ENCODE measurements at places on chromosomes 7 and 10.
A peak's percentile ranks its signal among the peaks of the same experiment; 100 is the strongest.

DNA sequence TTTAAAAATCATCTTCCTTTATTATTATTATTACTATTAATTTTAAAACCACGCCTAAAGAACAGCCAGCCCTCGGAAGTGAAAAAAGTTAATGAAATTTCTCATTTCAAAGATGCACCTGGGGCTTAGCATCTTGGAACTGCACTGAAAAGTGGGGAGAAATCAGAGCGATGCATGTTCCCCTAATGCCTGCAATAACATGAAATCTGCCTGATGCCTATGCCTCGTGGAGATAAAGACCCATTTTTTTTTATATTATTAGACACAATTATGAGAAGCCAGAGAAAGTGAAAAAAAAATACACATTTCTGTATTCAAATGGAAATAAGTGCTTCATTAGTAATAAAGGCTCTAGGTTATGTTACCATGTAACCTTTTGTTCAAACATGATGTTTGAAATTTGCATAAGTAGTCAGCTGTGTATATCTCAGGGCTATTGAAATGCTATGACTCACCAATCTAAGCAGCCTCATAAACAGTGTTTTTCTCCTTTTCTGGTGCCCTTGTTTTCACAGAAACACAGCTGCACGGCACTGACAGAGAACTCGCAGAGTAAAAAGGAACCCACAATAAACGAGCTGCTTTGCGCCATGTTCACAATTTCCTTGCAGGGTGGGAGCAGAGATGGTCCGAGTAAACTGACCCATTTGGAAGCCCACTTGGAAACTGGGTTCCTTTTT lies 175.8 kb upstream of the PRKCQ start:
- no peak for DNase-seq

DNA sequence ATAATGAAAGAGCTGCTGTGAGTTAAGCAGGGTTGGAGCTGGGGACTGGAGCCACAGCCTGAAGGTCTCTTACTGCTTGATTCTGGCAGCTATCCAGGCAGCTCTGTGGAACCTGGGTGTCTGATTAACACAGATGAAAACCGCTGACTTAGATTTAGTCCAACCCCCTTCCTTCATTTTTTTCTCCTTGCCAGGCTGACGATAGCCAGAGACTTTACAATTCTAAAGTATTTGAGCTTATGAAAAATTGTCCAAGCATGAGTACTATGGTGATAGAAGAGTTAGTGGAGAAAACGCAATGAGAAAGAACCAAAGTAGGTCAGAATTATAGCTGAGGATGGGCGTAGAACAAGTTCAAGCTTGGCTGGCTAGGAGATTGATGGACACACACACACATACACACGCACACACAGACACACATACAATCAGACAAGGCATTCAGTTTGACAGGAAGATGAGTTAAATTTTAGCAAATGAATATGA lies 13.5 kb upstream of the GPR85 start:
- DNase-seq: no peak

GRCh38 chr10:35416619-35417312 lies 80.5 kb downstream of the CCNY start:
- DNase-seq: no peak

- DNase-seq: no peak
Measured at GRCh38 chr10:125781374-125781773, 5.8 kb upstream of the MMP21 start.

- no peak for DNase-seq
Measured at GRCh38 chr7:4856336-4857057, 5.3 kb downstream of the PAPOLB start.

GRCh38 chr10:131896403-131896802 lies 4.4 kb upstream of the PPP2R2D start:
- no peak for DNase-seq

DNA sequence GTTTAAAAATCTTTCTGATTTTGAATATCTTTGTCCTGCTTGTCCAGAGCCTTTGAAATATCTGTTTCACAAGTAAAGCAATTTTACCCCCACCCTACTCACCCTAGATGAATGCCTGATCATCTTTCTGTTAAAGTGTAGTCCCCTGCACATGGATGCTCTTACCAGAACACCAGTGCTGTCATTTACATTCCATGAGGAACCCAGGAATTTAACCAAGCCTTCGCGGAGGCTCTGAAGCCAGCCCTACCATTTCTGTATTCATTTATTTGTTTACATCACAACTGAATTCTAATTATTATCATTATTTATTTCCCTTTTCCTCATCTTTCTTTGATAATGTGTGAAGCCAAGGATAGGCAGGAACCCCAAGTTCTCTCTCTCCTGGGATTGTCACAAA lies 167.8 kb upstream of the MYO3A start:
- DNase-seq: no peak

DNA sequence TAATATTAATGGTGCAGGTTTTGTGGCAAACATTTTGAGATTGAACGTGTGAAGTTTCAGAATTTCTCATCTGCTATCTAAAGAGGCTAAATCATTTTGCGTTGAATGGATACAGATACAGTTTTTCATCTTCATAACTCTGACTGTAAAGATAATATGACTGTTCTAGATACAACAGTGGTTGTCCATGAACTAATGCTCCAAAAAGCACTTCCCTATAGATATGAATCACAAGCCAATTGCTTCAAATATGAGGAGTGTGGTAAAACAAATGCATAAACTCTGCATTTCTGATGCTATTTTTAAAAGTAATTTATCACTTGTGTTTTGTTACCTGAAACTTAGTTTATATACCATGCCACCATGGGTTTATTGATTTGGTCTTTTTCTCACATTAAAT lies 750.1 kb downstream of the MAGI2 start:
- DNase-seq: no peak

GRCh38 chr10:82278401-82279182 lies 403.6 kb downstream of the NRG3 start:
- DNase-seq: no peak

DNA sequence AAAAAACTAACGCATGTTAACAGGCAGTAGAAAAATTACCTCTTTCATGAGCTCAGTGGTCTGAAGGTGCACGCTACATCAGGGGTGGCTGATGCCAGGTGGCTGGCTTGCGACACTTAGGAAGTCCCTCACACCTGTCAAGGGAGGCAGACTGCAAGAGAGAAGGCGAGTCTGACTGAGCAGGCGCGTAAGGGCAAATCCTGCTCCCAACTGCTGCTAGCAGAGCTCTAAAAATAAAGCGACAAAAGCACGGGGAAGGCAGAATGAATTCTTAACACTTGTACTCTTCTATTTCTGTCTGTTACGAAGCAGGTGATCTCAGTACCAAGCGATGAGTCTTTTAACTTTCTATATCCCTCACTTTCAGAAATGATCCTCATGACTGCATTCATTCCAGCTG lies 33.1 kb downstream of the CACNA2D1 start:
- no peak for DNase-seq

DNA sequence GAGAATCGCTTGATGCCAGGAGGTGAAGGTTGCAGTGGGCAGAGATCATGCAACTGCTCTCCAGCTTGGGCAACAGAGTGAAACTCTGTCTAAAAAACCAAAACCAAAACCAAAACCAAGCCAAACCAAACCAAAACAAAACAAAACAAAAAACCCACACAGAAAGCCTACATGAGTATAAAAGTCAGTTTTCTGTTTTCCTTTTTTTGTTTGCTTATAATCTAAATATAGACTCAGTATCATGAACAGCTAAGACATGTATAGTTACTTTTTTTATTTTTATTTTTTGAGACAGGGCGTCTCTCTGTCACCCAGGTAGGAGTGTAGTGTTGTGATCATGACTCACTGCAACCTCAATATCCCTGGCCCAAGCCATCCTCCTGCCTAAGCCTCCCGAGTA lies 16.8 kb upstream of the MTPN start:
- no peak for DNase-seq

GRCh38 chr10:112904000-112904399 lies 46.0 kb upstream of the TCF7L2 start:
- DNase-seq: no peak

DNA sequence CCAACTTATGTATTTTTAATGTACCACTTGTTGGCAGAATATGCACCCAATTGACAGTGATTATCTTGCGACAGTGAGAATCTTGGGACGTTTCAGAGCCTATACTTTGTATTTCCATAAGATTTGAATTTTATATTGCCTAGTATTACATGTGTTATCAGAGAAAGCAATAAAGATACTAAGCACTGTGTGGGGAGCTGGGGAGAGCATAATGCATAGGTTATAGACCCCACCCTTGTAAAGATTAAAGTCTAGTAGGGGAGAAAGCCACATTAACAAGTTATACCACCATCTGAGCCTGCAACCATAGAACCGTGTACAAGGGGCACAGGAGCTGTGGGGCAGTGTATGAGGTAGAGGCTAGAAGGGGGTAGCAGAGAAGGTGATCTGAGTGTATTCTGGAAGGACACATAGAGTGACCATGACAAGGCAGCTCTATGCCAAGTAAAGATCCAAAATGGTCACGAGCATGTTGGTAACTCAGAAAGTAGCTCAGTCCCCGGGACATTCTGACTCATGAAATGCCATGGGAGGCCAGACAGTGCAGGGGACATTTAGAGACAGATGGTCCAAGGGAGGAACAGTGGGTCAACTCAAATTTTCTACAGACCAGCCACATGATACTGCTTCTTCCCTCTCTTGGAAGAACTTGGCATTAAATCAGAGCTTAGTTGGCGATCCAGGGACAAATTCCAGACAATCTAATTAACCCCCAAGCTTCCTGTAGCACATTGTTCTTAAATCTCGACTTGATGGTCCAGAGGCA lies 84.5 kb downstream of the ADRA2A start:
- DNase-seq: no peak

- no peak for DNase-seq
Measured at GRCh38 chr10:26310361-26310760, 93.8 kb downstream of the GAD2 start.

- no peak for DNase-seq
Measured at GRCh38 chr7:112398534-112398933, 51.7 kb upstream of the IFRD1 start.

DNA sequence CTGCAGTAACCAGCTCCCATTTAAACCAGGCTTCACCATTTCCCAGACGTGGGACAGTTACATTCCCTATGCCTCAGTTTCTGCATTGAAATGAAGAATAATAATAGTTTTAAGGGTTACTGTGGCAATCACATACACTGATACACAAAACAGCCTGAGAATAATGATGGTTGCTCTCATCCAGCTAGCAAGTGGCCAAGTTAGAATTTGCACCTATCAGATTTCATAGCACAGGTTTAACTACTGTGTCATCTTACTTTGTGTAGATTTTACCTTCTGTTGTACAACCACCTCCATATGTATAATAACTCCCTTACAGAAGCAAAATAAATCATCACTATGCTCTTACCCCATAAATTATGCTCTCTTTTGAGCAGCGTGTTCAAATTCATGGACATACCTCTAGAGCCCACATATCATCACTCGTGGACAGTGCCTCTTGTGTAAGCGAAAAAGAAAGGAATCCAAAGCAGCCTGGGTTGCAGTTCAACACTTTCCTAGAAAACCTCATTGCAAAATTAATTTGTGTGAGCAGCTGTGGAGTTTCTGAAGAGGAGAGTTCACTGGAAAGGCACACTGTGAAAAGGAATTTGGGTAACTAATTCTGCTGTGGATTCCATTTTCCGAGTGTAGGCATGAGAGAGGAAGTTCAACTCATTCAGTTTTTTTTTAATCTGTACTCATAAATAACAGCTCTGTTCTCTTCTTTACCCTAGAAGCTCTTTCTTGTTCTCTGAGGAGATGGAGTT lies 492.5 kb downstream of the ARL4A start:
- no peak for DNase-seq

- no peak for DNase-seq
Measured at GRCh38 chr10:95987685-95988426, 55.5 kb upstream of the CCNJ start.

DNA sequence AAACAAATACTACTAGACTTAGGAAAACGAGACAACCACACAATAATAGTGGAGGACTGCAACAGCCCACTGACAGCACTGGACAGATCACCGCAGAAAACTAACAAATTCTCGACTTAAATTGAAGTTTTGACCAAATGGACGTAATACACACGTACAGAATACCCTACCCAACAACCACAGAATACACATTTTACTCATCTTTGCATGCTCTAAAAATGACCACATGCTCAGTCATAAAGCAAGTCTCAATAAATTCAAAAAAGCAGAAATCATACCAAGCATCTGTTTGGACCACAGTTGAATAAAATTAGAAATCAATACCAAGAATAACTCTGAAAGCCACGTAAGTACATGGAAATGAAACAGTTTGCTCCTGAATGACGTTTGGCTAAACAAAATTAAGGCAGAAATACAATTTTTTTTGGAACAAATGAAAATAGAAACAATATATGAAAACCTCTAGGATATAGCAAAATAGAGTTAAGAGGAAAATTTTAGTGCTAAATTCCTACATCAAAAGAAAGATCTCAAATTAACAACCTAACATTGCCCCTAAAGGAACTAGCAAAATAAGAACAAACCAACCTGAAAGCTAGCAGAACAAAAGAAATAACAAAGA lies 30.6 kb downstream of the MAPK8 start:
- no peak for DNase-seq

GRCh38 chr7:6392712-6393666 lies 54.8 kb downstream of the DAGLB start:
- no peak for DNase-seq

- no peak for DNase-seq
Measured at GRCh38 chr7:120052884-120053382, 220.0 kb upstream of the KCND2 start.

DNA sequence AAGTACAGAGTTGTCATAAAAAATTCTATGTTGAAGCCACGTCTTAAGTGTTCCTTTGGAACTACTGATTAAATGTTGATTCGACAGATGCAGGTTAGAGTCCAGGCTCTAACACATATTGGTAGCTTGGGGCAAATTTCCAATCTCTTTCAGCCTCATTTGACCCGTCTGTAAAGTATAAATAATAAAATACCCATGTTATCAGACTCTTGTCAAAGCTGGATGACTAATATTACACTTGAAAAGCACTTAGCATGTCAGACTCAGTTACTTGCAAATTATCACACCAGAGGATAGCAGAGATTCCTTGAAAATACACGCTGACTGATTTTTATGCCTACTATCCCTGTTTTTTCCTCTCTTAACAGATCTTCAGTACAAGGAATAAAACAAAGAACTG lies 18.1 kb upstream of the MACC1 start:
- no peak for DNase-seq

GRCh38 chr10:5628451-5629302 lies 37.7 kb downstream of the ASB13 start:
- peak; percentile 5 for DNase-seq

DNA sequence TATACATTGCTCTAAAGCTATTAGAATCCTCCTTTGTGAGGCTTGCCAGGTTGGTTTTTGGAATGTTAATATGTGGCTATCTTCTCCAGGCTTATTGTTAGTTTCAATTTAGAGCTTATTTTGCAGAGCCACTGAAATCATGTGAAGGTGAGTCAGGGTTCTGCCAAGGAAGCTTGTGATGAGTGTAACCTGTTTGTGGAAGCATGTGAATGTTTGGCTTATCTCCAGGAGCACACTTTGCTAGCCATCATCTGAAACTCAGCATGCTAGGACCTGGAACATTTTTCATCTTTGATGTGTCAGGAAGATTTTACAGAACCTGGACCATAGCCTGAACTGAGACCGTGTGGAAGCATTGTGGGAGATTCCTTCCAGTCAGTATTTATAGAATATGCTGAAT lies 197.3 kb downstream of the PPP1R9A start:
- DNase-seq: no peak

- DNase-seq: no peak
Measured at GRCh38 chr10:130076681-130077080, 33.9 kb downstream of the C10orf143 start.
